ENCODE measurements at places on chromosomes 3 and 15.

DNA sequence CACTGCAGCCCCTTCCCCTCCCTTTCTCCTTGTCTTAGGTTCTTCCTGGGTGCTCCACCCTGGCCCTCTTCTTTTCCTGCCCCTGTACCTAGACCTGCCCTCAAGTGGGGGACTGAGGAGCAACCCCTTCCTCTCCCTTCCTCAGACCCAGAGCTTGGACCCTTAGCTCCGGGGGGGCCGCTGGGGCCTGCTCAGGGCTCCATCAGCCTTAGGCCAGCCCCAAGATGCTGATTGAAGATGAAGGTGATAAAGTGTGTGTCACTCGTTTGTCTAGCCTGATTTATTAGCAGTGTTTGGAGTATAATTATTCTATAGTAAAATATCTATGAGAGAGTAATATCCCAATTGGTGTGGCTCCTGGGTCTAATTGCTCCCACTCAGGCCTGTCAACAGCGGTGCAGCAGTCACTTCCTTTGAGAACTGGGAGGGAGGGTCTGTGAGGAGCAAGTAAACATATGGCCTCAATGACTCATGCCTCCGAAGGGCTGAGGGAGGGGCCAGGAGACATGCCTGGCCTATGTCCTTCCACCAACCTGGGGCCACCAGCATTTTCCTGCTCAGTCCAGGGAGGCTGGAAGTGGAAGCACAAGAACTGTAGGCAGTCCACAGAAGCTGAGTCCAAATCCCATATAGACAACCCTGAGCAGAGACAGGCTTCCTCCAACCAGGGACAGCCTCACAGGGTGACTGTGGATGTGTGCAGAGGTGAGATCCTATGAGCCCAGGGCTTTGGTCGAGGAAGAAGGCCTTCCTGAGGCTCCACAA, 123.2 kb downstream of the DNAJB8 start:
- peak; percentile 47 for DNase-seq

DNA sequence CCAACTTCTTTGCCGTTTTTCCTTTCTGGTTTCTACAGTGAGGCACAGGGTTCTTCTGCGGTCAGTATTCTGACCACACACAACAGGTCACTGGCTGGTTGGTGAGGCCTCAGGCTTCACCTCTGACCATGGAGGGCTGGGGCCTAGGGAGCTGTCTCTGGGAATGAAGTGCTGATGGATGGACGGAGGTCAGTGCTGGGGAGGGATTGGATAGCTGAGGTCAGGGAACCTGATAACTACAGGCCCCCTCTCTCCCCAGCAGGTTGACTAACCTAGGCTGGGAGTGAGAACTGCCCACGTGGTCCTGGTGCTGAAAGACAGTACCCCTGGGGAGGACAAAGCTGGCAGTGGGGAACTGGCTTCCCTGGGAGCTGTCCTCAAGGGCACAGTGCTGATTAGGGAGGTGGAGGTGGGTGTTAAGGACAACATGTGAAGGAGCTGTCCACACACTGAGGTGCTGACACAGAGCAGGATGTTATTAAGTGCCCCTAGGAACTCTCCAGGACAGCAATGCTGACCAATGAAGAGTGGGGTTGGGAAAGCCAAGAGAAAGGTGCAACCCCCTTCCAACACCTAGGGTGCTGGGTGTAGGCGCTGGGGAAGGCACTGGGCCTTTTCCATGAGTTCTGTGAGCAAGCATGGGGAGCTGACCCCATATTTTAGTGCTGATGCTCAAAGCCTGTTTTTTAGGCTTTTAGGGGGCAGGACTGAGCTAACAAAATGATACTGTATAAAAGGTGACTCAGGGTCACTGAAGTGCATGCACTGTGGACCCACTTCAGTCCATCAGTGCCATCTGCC, 45.2 kb downstream of the ATP2B2 start:
- peak; percentile 84 for DNase-seq

DNA sequence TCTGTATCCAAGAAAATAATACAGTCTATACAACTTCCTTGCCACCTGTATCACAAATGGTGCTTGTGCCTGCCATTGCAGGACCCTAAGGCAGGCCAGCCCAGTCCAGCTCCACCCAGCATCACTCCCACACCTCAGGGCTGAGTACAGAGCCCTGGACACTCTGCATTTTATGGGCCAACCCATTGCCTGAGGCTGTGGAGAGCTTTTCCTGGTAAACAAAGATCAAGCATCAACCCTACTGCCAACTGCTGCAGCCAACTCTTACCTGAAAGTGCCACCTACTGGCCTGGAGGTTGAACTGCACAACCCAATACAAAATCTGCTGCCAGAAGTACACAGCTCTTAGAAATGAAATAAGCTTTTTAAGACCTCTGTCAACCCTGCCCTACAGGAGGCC, 1082.2 kb downstream of the NAALADL2 start:
- peak; percentile 8 for DNase-seq

GRCh38 chr3:110139048-110139447, 801.7 kb upstream of the DPPA4 start:
- no peak for DNase-seq

GRCh38 chr15:22948056-22948455, 32.1 kb downstream of the CYFIP1 start:
- DNase-seq = no peak

DNA sequence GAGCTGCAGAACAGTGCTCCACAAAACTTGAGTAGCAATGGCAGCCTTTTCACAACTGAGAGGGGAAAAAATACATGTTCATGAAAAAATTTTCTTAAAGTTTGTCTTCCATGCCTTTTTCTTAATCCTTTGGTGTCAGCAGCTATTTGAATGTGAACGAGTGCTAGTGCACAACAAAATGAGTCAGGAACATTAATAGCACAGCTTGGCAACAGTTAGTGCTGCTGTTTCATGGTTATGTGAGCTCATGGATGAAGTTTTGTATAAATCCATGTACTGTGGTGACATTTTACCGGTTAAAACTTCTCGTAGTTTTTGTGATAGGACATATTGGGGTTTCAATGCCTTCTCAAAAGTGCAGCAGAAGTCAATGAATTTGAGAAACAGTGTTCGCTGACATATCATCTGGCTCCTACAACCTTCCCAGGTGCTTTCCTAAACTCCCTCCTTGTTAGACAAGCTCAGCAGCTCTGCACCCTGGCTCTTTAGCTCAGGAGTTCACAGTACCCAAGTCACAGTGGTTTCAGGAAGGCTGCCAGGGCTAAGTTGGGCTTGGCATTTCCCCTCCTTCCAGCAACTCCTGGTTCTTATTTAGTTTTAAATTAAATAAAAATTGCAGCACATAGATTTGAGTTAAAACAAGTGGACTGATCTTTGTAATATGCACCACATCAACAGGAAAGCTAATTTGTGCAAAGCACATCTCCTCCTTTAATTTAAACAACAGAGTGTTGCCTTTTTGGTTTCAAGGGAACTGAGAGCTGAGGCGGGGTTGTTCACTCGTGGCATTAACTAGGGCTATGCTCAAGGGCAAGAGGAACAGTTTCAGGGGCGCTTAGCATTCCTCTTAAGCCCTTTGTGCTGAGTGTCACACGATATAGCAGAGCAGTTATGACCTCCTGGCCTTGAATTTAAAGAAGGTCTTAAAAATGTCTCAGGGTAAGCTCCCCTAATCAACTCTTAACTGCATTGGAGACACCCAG, 362.8 kb downstream of the CHST2 start:
- no peak for DNase-seq

DNA sequence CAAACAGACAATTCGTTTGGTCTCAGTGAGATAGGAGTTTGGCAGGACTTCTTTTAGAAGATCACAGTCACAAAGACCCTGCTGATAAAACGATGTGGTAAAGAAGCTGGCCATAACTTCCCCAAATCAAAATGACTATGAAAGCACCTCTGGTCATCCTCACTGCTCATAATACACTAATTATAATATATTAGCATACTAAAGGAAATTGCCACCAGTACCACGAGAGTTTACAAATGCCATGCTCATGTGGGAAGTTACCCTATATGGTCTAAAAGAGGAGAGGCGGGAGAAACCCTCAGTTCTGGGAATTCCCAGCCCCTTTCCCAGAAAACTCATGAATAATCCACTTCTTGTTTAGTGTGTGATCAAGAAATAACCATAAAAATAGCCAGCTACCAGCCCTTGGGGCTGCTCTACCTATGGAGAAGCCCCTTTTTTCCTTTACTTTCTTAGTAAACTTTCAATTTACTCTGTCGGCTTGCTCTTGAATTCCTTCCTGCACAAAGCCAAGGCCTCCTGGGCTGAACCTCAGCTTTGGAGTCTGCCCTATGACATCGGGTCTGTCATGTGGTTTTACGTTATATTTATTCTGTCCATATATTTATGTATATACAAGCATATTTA, 115.8 kb upstream of the IGSF10 start:
- no peak for DNase-seq

- no peak for DNase-seq
Measured at GRCh38 chr3:46114323-46114988, 87.2 kb upstream of the XCR1 start.

Data from stomach (tissue), 19 donors.